ENCODE measurements at places on chromosomes 3 and 15.

DNA sequence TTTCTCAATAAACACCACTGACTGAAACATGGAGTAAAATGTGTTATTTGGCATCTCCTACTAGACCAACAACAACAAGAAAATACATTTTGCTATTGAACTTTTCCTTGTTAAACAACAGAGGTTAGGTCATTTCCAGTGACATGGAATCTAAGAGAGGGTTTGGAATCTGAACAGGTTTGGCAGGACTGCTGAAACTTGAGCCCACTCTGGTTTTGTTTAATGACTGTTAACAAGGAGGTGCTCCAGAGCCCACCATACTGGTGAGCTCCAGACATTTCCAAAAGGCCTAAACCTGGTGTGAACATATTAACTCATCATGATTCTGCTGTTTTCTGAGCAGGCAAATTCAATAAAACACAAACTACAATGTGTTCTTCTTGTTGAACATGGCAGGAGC, 330.7 kb upstream of the TRIM42 start:
- DNase-seq = no peak

GRCh38 chr3:65788461-65788860, 250.3 kb downstream of the MAGI1 start:
- no peak for DNase-seq

DNA sequence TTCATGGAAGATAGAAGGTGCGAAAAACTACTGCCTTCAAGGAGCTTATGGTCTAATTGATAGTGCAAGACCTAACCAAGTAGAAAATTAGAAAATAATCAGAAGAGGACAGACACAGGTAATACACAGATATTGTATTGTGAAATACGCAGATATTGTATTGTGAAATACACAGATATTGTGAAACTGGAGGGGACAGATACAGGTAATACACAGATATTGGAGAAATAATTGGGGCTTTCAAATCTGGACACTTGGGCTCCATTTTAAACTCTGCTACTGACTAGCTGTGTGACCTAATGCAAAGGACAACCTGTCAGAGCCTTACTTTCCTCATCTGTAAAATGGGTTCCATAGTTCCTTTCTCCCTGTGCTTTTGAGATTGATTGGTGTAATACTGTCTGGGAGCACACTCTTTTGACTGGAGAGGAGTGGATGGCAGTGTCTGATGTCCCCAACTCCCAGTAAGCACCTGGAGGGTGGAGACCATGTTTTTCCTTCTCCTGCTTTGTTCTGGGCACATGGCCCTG, 272.8 kb downstream of the TLE3 start:
- no peak for DNase-seq

GRCh38 chr3:129961141-129961541, 13.4 kb upstream of the TRH start:
- DNase-seq = no peak

- no peak for DNase-seq
Measured at GRCh38 chr3:36926292-36926897, 18.5 kb downstream of the TRANK1 start.

- no peak for DNase-seq
Measured at GRCh38 chr15:81265256-81265943, 58.5 kb downstream of the STARD5 start.

GRCh38 chr3:77354958-77355357, 315.1 kb downstream of the ROBO2 start:
- no peak for DNase-seq

- no peak for DNase-seq
Measured at GRCh38 chr3:144770281-144770680, 798.7 kb downstream of the DIPK2A start.

GRCh38 chr3:115071601-115072000, 75.5 kb downstream of the ZBTB20 start:
- DNase-seq = no peak

DNA sequence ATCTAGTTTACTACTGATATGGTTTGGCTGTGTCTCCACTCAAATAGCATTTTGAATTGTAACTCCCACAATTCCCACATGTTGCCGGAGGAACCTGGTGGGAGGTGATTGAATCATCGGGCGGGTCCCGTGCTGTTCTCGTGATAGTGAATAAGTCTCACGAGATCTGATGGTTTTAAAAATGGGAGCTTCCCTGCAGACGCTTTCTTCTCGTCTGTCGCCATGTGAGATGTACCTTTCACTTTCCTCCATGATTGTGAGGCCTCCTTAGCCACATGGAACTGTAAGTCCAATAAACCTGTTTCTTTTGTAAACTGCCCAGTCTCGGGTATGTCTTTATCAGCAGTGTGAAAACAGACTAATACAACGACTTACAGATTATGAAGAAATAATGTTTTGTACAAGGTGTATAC, 35.6 kb upstream of the PYDC2 start:
- DNase-seq = no peak

GRCh38 chr15:70269311-70269911, 171.7 kb upstream of the TLE3 start:
- no peak for DNase-seq

- DNase-seq = no peak
Measured at GRCh38 chr3:72591522-72592421, 256.5 kb downstream of the SHQ1 start.

DNA sequence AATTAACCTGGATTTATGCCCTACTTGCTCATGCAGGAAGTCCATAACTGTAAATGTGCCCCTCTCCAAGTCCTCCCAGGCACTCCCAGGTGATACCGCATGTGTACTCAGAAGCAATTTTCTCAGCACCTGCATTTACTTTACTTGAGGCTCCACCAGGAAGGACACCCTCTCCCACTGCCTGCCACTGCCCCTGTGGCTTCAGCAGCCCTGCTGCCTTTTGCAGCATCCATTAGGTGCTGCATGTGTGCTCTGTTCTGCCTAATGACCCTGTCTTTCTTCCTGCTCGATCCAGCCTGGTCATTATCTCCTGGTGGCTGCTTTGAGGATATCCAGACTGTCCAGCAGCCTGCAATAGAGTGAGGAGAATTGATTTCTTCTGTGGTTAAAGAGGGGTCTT, 107.6 kb upstream of the SEMA6D start:
- DNase-seq = no peak

- DNase-seq = no peak
Measured at GRCh38 chr3:10397879-10398278, 77.0 kb upstream of the SEC13 start.

GRCh38 chr15:48406911-48407310, 75.7 kb downstream of the DUT start:
- no peak for DNase-seq

GRCh38 chr3:11779626-11780025, 67.1 kb downstream of the TAMM41 start:
- no peak for DNase-seq

GRCh38 chr3:175805825-175806224, 946.7 kb downstream of the NAALADL2 start:
- no peak for DNase-seq

- DNase-seq = no peak
Measured at GRCh38 chr3:124748560-124749198, 18.4 kb downstream of the UMPS start.

DNA sequence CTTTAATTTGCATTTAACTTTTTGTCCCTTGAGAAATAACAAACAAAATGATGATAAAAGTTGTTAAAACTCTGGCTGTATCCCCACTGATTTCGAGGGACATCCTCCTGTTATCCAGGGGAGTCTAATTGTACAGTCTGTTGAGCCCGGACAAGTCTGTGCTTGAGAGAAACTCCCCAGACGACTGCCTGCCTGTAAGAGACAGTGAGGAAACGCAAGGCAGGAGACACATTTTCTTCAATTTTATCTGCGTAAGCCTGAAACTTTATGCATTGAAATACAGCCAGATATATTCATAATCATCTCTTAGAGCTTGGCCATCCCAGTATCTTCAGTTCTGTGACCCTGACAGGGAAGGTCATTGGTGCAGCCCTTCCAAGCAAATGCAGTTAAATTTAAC, 97.7 kb downstream of the ROBO2 start:
- no peak for DNase-seq

DNA sequence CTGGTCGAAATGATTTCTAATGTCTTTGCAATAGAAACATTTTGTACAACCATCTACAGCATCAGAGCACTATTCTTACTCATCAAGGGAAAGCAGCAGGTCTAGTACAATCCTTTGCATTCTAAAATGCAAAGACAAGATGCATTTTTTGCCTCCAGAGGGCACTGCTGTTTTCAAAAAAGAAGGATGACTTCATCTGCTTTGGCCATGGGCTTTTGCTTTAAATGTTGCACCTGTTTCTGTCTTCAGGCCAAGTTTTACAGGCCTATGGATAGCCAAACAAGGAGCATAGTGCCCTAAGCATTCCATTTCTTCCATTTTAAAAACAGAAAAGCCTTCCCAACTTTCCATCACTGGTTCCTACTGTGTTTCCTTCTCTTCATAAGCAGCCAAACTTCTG, 3.4 kb downstream of the PARP9 start:
- no peak for DNase-seq

- DNase-seq = peak; percentile 76
Measured at GRCh38 chr3:50519471-50520089, 16.1 kb upstream of the CACNA2D2 start.

- no peak for DNase-seq
Measured at GRCh38 chr3:40930131-40930538, 269.2 kb upstream of the CTNNB1 start.

DNA sequence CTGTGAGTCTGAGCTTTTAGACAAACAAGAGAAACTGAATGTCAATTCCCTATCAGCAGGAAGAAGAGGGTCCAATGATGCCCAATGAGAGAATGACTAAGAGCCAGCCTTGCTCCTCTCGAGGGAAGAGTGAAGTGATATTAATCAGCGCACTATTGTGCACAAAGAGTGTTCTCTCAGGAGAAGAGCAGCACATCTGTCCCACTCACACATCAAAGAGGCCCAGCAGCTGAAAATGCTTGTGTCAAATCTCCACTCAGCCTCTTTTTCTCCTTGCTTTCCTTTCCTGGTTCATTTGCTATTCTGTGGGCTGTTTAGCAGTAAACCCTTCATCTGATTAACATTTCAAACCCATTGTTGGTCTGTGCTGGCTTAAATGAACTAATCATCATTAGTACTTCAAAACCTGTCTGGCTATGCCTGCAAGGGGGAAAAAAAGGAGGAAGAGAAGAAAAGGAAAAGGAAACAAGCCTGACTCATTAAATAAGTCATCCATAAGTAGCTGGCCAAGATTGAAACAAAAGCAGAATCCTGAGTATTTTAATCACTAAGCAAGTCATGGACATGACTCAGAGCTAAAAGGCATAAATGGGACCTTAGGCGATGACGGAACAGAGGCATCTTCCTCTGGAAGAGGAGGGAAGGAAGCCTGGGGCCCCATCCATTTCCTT, 912.7 kb downstream of the TUSC7 start:
- DNase-seq = no peak

- DNase-seq = no peak
Measured at GRCh38 chr3:72889310-72890165, 1.7 kb downstream of the GXYLT2 start.

DNA sequence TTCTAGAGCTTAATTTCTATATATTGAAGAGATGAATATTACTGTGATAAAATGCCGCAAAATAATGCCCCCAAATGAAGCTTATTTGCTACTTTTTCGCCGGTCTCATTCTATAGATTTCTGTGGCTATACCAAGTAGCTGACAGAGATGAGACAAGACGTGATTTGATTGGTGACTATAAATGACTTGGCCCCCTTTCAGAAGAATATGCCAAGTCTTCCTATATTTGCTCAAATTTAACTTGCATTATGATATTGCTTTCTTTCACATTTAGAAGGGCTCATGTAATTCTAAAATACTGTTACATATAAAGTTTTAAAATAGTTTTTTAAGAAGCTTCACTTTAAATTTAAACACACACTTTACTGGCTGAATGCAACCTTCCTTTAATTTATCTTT, 180.1 kb downstream of the SUCLG2 start:
- DNase-seq = no peak

GRCh38 chr15:94079459-94079858, 151.9 kb upstream of the MCTP2 start:
- DNase-seq = no peak

- no peak for DNase-seq
Measured at GRCh38 chr15:88267720-88268119, 11.2 kb upstream of the NTRK3 start.

DNA sequence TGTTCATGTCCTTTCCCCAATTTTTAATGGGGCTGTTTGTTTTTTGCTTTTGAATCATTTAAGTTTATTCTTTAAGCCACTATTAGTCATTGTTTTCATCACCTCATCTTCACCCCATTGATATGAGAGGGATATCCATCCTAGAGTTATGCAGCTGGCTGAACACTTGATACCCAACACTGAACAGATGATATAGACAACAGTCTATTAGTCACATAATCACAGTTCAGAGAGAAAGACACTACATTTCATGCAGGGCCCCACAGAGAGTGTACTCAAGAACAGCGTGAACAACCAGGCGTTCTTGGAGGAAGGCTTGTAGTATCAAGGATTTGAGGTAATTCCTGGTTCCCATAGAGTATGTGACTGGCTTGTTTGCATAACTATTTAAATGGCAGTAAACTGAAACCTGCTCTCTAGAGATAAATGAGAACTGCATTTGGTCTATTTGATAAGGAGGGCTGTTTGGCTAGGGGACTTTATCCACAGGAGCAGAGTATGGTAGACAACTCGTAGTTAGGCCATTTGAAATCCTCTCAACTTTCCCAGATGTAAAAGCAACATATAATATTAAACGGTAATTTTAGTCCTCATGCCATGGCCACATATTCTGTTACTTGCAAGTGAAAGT, 618.7 kb downstream of the SI start:
- no peak for DNase-seq

DNA sequence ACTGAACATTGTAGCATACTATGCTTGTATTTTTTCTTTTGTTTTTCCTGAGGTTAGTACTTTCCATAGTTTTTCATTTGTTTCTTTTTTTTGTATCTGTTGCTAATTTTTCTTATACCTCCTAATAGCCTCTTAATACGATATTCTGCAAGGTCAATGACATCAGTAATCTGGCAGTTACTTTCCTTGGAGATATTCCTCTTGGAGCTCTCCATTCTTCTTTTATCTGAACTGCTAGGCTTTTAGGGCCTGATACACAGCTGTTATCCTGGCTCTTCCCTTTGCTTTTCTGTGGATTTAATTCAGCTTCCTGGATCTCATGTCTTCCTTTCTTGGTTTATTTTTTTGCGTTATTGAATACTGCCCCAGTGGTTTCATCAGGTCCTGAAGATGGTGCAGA, 12.9 kb downstream of the ALPK3 start:
- no peak for DNase-seq

GRCh38 chr3:182527745-182528144, 265.6 kb upstream of the ATP11B start:
- DNase-seq = no peak

- DNase-seq = no peak
Measured at GRCh38 chr3:150635526-150635925, 32.4 kb downstream of the SELENOT start.

- DNase-seq = no peak
Measured at GRCh38 chr3:195918176-195918575, 9.8 kb upstream of the TNK2 start.

- no peak for DNase-seq
Measured at GRCh38 chr3:11929531-11929930, 74.7 kb upstream of the SYN2 start.

GRCh38 chr3:9238721-9239295, 10.6 kb downstream of the SRGAP3 start:
- no peak for DNase-seq

- DNase-seq = no peak
Measured at GRCh38 chr3:70603103-70603502, 290.7 kb upstream of the MDFIC2 start.
